ENCODE measurements at places on chromosomes 5 and 9.

DNA sequence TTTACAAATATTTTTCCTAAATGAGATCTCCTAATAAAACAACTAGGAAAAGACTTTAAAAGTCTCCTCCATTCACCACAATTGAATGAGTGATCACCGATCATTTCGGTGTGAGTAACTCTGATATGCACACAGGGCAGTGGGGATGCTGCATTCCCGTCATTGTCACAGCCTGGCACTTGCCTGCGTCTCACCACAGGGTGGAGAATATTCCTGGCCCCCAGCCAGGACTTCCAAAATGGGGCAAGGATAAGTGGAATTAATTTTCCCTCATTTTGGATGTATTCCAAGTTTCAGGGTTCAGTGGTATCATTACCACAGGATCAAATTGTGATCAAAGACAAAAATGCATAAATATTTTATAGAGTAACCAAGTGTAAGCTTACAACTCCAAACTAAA lies 107.1 kb downstream of the CTNND2 start:
- no peak for DNase-seq

GRCh38 chr5:178113141-178113787 lies at the start of gene N4BP3:
N4BP3 (plus strand) TSS chr5:178113532; CDS start chr5:178119584, 6,052 bp downstream.
- peak; percentile 71 for DNase-seq

DNA sequence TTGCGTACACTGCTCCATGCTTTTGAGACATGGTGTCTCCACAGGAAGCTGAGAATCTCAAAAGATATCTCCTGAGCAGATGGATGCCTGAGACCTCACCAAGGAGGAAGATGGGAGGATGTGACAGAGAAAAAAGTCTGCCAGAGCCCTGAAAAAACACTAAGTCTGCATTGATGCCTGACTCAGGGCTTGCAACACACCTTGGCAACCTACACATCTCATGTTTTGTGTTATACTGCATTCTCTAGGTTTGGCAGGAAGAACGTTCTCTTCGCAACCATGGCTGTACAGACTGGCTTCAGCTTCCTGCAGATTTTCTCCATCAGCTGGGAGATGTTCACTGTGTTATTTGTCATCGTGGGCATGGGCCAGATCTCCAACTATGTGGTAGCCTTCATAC lies 19.2 kb downstream of the SLC22A4 start:
- no peak for DNase-seq

DNA sequence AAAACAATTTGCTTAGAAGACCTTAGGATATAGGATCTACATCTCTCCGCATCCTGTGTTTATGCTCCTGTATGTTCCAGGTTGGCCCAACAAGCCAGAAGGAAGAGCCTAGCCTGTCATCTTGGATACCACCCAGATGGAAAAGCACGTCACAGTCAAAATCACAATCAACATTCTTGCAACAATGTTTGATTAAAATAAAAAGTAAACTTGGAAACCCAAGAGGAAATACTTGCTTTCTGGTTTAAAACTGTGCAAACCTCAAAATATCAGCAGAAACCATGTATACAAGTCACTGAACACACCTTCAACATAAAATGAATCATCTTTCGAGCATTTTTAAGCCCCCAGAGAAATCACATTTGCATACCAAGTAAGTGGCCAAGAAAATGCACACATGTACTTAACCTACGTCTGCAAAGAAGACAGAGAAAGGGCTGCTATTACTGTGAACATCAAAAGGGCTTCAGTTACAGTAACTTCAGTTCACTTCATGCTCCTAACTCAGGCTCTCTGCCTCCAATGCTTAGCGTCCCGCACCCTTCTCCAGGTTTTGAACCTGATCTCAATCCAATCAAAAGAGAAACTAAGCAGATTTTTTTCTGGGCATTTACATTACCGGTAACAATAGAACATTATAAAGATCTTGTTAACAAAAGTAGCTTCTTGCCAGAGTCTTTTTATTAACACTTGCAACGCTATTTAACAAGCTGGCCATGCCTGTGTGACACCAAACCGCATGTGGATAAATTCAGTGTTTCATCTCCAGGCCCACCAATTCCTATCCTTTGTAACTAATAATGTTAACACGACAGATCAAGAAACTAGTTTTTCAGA lies 1.3 kb downstream of the ENC1 start:
- no peak for DNase-seq

GRCh38 chr5:29197631-29198454 lies 1995.6 kb upstream of the CDH6 start:
- DNase-seq, result no peak

DNA sequence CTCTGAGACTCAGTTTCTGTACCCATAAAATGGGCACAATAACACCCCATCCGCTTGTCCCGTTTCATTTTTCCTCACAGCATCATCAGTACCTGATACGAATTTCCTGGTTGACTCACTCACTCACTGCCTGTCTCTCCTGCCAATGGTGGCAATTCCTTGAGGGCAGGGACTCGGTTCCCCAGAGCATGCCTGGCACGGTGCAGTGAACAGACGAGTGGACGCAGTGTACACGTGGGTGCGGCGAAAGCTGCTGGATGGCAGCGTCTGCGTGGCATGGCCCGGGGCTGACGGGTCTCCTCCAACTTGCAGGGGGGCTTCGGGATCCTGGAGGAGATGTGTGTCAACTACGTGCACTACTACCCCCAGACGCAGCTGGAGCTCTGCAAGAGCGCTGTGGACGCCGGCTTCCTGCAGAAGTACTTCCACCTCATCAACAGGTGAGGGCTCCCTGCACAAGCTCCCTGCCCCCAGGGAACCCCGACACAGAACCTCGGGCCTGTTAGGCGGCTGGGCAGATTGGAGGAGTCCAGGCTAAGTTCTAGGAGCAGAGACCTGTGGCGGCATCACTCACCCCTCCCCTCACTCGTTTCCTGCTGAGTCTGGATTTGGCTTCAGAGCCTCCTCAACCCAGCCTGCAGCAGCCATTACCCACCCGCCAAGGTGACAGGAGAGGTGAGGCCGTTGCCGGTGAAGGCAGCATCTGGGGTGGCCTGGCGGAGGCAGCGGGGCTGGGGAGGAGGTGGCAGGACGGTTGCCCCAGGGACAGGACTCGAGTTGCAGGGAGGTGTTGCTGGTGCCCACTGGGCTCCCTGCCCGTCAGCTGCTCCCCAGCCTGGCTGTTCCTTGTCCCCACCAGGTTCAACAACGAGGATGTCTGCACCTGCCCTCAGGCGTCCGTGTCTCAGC lies 20.3 kb downstream of the DBH start:
- DNase-seq, result no peak

Measured in Peyer's patch (tissue), 4 donors.